ENCODE measurements at places on chromosomes 7 and 10.

DNA sequence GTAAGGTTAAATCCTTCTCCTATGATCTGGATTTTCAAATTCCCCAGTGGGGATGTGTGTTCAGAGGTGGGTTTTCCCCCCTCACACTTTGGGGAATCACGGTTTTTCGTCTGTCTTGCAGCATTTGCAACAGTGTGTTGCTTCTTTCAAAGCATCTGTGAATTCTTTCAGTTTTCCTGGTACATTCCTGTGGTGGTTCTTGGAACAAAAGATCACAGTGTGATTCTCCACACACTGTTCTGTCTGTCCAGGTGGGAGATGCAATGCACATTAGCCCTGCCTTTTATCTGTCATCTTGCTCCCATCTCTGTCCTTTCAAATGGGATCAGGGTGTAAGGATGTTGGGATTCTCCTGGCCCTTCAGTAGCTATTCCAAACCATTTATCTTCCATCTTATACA is 11.8 kb downstream of the AGK start:
- DNase-seq = no peak

DNA sequence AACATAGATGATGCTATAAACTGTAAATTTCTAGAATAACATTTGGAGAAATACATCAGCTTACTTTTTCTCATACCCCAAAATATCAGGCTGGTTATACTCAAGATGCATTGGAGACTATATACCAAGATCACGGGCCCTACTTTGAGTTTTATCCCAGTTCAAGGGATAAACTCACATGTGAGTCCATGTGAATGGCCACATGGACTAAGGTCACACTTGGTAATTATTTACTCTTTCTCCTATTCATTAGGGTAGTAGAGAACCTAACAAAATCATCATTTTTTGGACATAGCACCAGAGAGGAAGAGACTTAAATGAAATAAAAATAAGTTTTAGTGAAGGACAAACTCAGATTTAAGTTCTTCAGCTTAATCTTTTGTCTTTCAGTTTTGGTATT is 93.1 kb upstream of the GATAD1 start:
- DNase-seq = no peak

DNA sequence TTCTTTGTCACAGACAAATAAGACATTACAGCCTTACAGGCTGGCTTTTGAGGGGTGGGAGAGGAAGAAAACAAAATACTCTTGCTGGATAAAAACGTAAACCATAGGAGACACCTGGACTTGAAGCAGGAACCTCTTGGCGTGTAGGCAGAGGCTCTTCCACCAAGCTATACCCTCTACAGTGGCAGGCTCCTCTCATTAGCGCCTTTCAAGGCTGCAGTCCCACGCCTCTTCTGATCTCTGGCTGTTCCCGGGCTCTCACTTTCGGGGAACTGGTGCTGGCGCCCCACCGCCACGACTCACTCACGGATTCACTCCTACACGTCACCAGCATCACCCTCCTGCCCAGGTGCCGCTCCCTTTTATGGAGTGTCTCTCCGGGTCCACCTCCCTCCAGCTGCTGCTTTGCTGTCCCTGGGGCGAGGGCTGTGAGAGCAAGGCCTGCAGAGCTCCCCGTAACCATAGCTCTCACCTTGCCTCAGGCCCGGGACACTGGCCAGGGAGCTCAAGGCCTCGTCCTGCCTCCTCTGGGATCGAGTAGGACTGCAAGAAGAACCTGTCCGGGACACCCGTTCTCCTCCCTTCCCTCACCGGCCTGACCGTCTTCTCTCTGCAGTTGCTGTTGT is 62.6 kb downstream of the ZNF777 start:
- no peak for DNase-seq

GRCh38 chr7:91940171-91940570 is 491 bp upstream of the AKAP9 start:
- DNase-seq = peak; percentile 28

DNA sequence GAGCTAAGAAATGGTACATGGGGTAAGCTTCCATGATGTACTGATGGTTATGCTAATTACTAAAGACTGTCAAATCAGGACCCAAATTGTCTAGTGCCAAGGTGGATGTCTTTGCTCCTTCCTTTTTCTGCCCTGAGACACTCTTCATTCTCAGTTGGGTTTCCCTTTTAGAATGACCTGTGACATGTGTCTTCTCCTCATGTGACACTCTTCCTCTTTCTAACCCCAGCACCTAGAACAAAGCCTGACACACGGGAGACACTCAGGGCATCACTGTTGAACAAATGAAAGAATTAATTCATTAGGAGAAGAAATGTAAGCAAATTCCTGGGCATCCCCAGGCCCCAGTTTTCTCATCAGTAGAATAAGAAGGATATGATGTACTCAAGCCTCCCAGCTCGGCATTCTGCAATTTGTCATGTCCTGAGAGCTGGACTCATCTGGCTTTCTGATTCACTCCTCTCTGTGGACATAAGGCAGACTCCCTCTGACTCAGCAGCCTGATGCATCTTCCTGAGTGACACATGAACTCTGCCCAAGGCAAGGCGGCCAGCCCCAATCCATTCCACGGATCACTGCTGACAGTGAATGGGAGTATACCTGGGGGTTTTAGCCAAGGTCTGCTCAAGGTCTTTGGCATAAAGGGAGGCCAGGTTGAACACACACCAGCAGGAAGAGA is 473.8 kb downstream of the KCNMA1 start:
- DNase-seq = peak; percentile 100

Measured in epithelial cell of esophagus (primary cell).